ENCODE measurements at places on chromosomes 2 and 18. TPM values are rescaled to one million over a fixed set of nuclear protein-coding genes. Genes with fewer than 3 reads are reported as not detected.

DNA sequence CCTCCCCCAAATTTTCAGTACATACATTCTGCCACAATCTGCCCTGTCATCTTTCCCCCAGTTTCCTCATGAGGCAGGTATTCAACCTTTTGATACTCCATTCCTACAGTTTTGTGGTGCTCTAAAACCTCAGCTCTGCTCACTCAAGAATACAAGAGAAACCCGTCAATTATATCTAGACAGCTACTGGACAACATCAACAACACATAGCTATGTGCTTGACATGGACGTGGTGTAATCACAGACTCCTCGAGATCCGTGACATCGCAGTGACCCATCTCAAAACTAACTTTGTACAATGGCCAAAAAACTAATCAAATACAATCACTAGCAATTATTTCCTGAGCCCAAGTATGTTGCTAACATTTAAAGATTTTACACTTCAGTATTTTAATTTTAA lies 23.6 kb downstream of the WDSUB1 start:
- DNase-seq, result no peak

GRCh38 chr2:25673300-25674076 lies at the start of gene DTNB:
Gene DTNB (minus strand): TSS chr2:25673577. CDS start chr2:25652660, 20,917 bp downstream.
- DNase-seq, result peak; percentile 92

DNA sequence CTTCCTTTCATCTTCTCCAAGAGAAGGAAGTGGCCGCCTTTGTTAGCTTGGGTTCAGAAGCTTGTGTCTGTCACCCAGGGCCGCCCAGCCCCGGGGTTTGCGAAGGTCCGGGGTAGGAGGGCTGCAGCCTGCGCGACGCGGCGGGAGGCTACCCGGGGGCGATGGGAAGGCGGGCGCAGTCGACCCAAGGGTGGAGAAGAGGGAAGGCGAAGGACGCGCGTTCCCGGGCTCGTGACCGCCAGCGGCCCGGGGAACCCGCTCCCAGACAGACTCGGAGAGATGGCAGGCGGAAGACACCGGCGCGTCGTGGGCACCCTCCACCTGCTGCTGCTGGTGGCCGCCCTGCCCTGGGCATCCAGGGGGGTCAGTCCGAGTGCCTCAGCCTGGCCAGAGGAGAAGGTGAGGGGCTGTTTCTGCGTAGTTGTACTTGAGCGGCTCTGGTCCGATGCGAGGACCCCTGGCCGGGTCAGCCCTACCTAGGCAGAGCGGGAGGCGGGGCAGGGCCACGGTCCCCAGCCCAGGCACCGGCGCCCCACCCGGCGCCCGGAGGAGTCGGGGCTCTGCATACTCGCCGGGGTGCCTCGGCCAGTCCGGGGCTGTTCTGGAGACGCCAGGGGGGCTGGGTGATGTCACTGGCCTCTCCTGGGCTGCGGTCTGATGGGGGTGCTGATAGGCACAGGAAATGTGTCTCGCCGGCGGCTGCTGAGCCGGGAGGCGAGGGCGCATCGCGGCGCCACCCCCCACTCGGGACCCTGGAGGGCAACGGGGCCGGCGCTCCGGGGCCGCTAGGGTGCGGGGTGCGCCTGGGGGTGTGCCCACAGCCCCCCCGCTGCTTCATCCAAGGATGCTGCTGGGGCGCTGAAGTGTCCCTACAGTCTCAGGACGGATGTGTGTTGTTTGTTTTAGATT lies at the start of gene QPCT:
Gene QPCT, plus strand, starts transcription at position 178 of the 909 bp plus-strand sequence. Its CDS starts 102 bp downstream, at position 280.
- peak; percentile 82 for DNase-seq

GRCh38 chr18:62736077-62736855 lies 20.9 kb downstream of the PHLPP1 start:
- DNase-seq, result no peak

- DNase-seq, result peak; percentile 84
Observed at GRCh38 chr2:19362755-19363473, 4.5 kb upstream of the OSR1 start.

DNA sequence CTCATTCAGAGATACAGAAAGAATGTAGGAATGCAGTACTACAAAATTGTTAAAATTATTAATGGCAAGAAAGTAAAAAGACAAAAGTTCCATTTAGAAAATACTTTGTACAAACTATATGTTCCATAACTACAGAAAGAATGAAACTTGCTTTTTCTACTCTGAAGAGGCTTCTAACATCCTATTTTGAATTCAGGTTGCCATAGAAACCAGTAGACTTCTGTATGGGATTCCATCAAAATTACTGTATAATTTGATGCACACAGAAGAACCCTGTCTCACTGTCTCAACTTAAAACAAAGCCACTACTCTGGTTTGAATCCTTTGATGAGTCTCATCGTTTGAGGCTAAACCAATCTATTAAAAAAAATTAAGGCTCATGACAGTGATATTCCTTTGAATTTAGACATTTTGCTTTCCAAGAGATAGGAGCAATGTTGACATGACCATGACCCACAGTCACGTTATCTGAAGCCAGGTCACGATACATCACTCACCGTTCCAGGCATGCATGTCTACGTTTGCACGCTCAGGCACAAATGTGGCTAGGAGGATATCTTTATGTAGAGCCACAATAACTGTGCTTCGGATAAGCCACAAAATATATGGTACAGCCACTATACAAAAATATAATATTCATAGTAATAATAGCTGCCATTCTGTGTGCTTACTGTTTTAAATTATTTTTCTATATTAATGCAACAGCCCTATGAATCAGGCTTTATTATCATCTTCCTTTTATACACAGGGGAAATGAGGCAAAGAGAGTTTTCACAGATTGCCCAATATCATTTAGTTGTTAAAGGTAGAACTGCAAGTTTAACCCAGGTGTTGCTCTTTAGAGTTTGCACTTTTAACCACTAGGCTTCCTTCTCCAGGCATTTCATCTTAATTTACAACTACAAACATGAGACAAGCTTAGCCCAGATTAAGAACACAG lies 82.4 kb downstream of the CACNB4 start:
- DNase-seq, result no peak

TUBB8B gene
- not detected for total RNA-seq

MAL gene
- total RNA-seq, result 8.7 TPM

- DNase-seq, result no peak
Observed at GRCh38 chr2:160419776-160420505, 73.7 kb downstream of the RBMS1 start.

GRCh38 chr2:83615511-83615910 lies 843.6 kb downstream of the SUCLG1 start:
- no peak for DNase-seq

- no peak for DNase-seq
Observed at GRCh38 chr2:190693533-190694232, 44.8 kb downstream of the NAB1 start.

DNA sequence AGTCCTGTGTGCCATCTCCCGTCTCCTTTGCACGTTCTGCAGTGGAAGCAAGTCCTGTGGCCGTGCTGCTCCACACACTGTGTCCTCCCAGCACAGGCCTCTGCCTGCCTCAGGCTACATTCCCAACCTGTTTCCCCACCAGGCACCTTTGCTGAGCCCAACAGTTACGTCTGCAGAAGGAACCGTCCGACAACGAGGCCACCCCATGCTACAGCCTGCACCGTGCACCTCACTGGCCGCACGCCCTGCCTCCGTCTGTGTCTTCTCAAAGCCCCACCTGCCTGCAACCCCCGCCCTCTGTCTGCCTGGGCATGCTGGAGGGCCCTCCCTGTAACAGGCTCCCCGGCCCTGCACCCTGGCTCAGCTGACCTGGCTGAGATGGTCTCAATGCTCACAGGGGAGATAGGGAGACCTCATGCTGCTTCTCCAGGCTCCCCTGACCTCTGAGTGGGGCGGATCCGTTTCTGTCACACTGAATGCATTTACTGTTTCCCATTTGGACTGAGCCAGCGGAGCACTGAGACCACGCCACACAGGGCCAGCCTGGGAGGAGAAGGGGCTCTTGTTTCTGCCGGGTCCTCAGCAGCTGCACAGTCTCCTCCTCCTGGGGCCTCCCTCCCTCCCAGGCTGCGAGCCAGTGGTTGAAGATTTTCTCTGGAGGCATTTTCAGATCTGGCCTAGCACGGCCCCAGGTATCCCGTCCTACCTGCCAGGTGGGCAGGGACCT lies 109.1 kb upstream of the OTOS start:
- peak; percentile 41 for DNase-seq

GRCh38 chr2:173881461-173881860 lies 83.7 kb downstream of the SP3 start:
- no peak for DNase-seq

LBX2 gene
- total RNA-seq, result 0.43 TPM

GRCh38 chr2:101305035-101305434 lies 3.5 kb downstream of the RNF149 start:
- DNase-seq, result no peak

- DNase-seq, result no peak
Observed at GRCh38 chr2:118340103-118340502, 251.8 kb downstream of the INSIG2 start.

- peak; percentile 68 for DNase-seq
Observed at GRCh38 chr2:62014102-62014501, 108.6 kb downstream of the COMMD1 start.

GRCh38 chr2:191629001-191629453 lies 48.9 kb upstream of the NABP1 start:
- DNase-seq, result no peak

GRCh38 chr18:75639472-75639831 lies 211.9 kb upstream of the SMIM21 start:
- no peak for DNase-seq

- DNase-seq, result no peak
Observed at GRCh38 chr2:237058423-237058822, 27.3 kb upstream of the COPS8 start.

DNA sequence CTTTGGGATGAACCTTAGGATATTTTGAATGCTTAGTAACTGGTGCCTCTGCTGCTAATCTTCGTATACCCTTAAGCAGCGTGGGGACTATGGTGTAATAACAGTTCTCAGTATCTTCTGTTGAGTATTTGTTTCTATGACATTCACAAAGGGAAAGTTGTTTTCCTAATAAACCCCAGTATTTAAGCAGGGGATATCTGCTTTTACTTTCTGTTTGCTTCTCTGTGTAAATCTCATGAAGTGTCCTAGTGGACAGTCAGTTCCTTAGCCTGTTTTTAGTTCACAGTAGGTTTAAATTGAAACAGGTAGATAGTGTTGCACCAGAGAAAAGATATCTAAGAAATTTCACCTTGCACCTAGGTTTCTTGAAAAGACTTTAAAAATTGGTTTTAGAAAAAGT lies 14.9 kb downstream of the KIAA1328 start:
- DNase-seq, result no peak

CYTIP gene
- total RNA-seq, result 1.7 TPM

GRCh38 chr2:235195921-235196320 lies 244.1 kb downstream of the SH3BP4 start:
- no peak for DNase-seq

DNA sequence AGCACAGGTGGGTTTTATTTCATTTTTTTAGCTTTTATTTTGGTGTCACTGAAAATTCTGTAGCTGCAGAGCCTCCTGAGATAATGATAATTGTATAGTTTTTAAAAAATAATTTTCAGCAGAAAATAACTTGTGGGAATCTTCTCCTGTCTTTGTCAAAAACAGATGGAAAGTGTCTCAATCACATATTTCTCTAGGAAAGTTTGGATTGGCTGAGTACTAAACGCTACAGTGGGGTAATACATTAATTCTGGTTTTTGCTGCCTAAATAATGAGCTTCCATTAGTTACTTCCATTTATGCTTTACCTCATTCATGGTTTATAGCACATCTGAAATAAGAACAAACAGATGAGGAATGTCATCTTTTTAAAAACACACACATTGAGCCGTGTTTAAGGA lies 2.2 kb downstream of the TWIST2 start:
- no peak for DNase-seq

IL1A gene
- total RNA-seq, result not detected

- no peak for DNase-seq
Observed at GRCh38 chr2:188986839-188987238, 12.7 kb downstream of the COL3A1 start.

DNA sequence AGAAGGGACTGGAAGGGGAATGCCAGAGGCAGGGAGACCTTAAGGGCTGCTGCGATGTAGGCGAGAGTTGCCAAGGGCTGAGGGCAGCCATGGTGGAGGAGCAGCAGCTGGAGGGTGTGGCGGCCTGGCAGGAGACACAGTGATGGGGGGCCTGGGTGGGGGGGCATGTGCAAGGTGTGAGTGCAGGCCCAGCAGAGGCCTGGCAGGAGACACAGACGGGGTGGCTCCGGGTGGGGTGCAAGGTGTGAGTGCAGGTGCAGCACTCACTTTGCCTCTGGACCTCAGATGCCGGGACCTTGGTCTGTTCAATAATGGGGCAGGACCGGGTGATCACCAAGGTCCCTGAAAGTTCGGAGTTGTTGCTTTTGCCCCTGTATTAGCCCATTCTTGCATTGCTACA lies 76.2 kb upstream of the ODC1 start:
- peak; percentile 11 for DNase-seq

DNA sequence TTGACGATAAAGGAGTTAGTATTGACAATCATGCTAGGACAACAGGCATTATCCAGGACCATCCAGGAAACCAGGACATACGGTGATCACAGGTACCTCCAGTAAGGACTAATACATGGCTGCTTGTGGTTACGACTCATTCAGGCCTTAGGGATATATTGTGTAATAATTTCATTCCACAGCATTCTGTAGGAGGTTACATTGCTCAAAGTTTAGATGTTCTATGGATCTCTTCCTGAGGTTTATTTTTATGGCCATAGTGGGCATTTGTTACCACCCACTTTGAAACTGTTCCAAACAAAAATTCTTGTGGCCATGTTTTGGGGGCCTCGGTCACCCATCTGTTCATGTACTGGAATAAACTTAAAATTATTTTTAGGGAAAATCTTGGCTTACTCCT lies 431.6 kb downstream of the METTL4 start:
- no peak for DNase-seq

- no peak for DNase-seq
Observed at GRCh38 chr2:143824791-143825190, 695.1 kb downstream of the ZEB2 start.

DNA sequence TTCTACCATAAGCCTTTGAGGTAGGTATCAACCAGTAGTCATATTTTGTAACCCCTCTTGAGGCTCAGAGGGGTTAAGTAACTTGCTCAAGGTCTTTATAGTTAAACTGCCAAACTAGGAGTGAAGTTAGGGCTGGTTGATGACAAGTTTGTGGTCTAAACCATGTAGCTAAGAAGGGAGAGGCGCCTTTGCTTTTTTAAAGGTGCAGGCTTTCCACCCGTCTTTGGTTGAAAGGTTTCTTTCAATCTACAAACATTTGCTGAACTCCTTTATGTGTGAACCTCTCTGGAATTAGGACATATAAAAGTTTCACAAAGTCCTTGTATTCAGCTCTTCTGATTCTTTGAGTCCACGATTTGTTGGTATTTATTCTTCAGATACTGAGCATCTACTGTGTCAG lies 2.4 kb upstream of the MTA3 start:
- no peak for DNase-seq
